ENCODE measurements at places on chromosomes 5 and 9. TPM values are rescaled to one million over a fixed set of nuclear protein-coding genes. Genes with fewer than 3 reads are reported as not detected.

HTR4 gene
- total RNA-seq, result 0.27 TPM

DNA sequence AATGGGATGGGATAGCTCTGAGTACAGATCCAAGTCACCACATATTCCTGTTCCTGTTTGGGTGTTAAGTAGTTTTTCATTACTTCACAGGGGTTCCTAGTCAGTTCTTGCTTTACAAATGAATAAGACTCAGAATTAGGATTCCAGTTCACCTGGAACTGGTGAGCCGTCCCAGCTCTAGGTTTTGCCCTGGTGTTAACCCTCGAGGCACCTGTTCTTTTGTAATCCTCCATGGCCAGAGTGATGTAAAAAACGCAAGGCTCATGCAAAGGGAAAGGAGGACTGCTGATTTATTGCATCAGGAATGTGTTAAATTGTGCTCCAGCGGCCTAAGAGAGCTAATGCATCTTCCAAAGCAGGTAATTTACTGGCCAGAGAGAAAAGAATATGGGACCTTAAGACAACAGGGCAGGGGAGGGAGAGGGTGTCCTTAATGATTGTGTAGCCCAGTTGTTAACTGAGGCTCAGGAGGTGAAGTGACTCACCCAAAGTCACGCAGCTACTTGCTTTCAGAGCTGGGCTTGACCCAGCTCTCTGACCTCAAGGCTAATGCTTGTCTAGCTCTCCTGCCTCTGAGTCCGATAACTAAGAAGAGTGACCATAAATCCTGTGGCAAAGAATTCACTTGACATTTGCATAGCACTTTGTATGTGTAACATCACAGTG lies 70.5 kb downstream of the DMRT2 start:
- peaks cover 5% of the 10 kb centered on the region for H3K4me1 ChIP-seq
- peaks cover 5% of the 10 kb centered on the region for H3K27me3 ChIP-seq
- no peaks in the 10 kb centered on the region for H3K36me3 ChIP-seq
- no peak overlapping the region for H3K27ac ChIP-seq

BHMT2 gene
- total RNA-seq, result not detected

DNA sequence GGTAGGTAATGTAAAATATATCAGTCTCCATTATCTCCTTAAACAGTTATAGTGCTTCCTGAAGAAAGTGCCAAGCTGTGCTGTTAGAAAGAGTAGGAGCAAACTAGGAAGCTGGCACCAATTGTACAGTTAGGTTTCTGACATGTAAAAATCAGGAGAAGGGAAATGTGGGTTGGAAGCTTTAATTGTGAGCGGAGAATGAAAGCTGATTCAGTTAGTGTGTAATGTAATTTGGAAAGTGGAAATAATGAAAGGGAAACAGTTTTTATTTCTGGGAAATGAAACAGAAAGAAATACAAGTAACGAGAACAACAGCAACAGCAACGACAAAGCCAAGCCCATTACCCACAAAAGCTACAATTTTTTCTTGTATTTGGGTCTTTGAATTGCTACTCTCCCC lies 48.8 kb upstream of the JAK2 start:
- no peak for DNase-seq
- no peaks in the 10 kb centered on the region for H3K36me3 ChIP-seq
- H3K4me1 ChIP-seq, result peaks cover 3% of the 10 kb centered on the region
- no peak overlapping the region for H3K27ac ChIP-seq

TNFSF15 gene
- total RNA-seq, result 12.2 TPM

CBY3 gene
- total RNA-seq, result not detected

DNA sequence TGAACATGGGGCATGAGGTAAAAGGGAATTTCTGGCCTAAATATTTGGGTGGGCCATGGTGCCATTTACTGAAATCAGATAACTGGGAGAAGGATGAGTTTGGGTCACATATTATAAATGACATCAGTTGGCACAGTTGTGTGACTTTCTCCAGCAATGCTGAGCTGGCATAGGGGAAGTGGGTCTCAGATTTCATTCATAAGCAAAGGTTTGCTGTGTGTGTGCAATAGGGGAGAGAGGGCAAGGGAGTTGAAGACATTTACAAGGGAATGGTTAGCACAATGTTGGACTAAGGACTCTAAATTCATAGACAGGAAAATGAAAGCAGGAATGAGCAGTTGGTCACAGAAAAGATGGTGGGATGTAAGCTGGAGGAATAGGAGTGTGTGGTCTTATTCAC lies 47.8 kb upstream of the KLF9 start:
- no peaks in the 10 kb centered on the region for H3K4me1 ChIP-seq
- H3K27ac ChIP-seq, result no peak overlapping the region
- H3K27me3 ChIP-seq, result no peaks in the 10 kb centered on the region
- H3K36me3 ChIP-seq, result no peaks in the 10 kb centered on the region
- no peak overlapping the region for H3K4me3 ChIP-seq

DNA sequence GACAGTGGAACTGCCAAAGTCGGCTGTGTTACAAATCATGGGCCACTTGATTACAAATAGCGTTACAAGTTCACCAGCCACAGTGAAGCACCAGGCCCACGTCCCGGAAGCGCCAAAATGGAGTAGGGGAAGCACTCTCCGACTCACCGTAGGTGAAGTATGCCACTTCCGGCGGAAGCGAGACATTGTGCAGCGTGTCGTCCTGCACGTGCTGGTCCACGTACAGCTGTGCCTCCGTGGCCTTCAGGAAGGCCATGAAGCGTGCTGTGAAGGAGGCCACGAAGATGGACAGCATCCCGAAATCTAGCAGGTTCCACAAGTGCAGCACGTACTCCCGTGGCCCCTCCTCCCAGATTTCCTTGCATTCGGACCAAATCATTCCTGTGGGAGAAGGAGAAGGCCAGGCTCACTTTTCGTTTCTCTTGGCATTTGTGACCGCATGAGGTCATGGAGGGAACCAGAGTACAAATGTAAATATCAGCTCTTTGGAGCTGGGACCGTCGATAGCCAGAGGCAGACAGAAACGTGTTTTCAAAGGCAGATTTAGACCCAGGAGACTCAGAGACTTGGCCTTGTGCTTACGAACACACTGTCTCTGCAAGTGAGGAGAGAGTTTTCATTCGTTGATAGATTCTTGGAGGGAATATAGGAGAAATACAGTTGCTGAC lies 58.7 kb upstream of the SMIM32 start:
- H3K4me1 ChIP-seq, result peaks cover 2% of the 10 kb centered on the region
- DNase-seq, result no peak
- no peak overlapping the region for H3K27ac ChIP-seq
- no peak overlapping the region for H3K4me3 ChIP-seq
- H3K36me3 ChIP-seq, result no peaks in the 10 kb centered on the region
- peaks cover 12% of the 10 kb centered on the region for H3K27me3 ChIP-seq

DNA sequence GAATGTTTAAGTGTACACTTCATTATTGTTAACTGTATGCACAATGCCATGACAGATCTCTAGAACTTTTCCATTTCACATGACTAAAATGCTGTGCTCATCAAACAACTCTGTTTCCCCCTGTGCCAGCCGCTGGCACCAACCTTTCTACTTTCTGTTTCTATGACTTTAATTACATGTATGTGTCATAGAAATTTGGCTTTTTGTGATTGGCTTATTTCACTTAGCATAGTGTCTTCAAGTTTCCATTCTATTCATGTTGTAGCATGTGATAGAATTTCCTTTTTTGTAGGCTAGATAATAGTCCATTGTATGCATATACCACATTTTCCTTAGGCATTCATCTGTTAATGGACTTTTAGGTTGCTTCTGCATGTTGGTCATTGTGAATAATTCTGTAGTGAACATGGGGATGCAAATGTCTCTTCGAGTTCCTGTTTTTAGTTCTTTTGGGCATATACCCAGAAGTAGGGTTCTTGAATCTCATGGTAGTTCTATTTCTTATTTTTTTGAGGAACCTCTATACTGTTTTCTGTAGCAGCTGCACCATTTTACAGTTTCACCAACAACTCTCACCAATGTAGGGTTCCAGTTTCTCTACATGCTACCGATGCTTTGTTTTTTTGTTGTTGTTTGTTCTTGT lies 184.4 kb upstream of the DMRT1 start:
- peaks cover 10% of the 10 kb centered on the region for H3K4me1 ChIP-seq
- H3K4me3 ChIP-seq, result no peak overlapping the region
- no peak for DNase-seq
- H3K36me3 ChIP-seq, result peaks cover 7% of the 10 kb centered on the region
- H3K27ac ChIP-seq, result no peak overlapping the region
- H3K27me3 ChIP-seq, result no peaks in the 10 kb centered on the region

- peaks cover 1% of the 10 kb centered on the region for H3K27me3 ChIP-seq
- no peak for DNase-seq
- no peak overlapping the region for H3K27ac ChIP-seq
- no peaks in the 10 kb centered on the region for H3K36me3 ChIP-seq
These were observed 180.7 kb upstream of the RAI14 start for GRCh38 chr5:34475249-34475966.

GRCh38 chr5:119404033-119404432 lies 48.2 kb downstream of the TNFAIP8 start:
- H3K36me3 ChIP-seq, result no peaks in the 10 kb centered on the region
- H3K4me3 ChIP-seq, result no peak overlapping the region
- peaks cover 7% of the 10 kb centered on the region for H3K27me3 ChIP-seq
- DNase-seq, result no peak

GRCh38 chr5:157269165-157269671 lies 3.3 kb downstream of the CYFIP2 start:
- no peak for DNase-seq
- H3K27me3 ChIP-seq, result peaks cover 3% of the 10 kb centered on the region
- peak overlapping the region; percentile 30 for H3K27ac ChIP-seq
- H3K4me3 ChIP-seq, result no peak overlapping the region
- H3K4me1 ChIP-seq, result peaks cover 45% of the 10 kb centered on the region

DNA sequence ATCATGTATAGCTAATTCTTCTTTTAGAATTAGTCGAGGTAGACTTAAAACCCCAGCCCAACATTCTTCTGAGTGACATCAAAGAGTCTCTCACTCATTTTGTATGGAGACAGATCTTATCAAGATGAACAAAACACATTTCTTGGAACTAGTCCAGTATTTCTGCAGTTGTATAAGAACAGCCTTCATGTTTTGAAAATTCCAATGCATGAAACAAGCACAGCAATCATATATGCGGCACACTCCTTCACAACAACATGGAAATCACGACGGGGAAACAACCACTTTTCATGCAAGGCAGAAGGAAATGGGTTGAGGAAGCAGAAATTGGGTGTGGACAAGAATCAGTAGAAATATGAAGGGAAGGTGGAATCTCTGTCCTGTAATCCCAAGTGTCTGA lies 113.8 kb downstream of the PLK2 start:
- no peak for DNase-seq
- H3K4me3 ChIP-seq, result no peak overlapping the region
- no peaks in the 10 kb centered on the region for H3K27me3 ChIP-seq
- no peaks in the 10 kb centered on the region for H3K36me3 ChIP-seq
- no peak overlapping the region for H3K27ac ChIP-seq
- peaks cover 14% of the 10 kb centered on the region for H3K4me1 ChIP-seq

FAM200C gene
- total RNA-seq, result 5.8 TPM

CRHBP gene
- total RNA-seq, result 5.3 TPM

CCDC152 gene
- not detected for total RNA-seq

DNA sequence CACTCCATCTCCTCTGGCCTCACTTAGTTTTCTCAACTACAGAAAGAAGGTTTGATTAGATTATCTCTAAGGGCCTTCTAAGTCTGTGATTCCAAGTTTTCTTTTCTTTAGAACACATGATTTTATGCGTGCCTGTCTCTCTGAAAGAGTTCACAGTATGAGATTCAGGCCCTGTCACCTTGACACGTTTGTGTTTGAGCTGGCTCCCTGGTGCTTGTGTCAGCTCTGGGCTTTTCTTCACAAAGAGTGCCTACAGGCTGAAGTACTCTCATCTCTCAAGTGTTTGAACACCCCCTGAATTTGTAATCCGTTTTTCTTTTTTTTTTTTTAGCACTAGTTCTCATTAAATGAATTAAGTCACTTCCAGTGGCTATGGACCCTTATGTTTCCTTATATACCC lies 306.9 kb upstream of the C9orf72 start:
- H3K36me3 ChIP-seq, result no peaks in the 10 kb centered on the region
- no peak for DNase-seq
- no peak overlapping the region for H3K27ac ChIP-seq
- H3K4me1 ChIP-seq, result no peaks in the 10 kb centered on the region
- H3K4me3 ChIP-seq, result no peak overlapping the region

DNA sequence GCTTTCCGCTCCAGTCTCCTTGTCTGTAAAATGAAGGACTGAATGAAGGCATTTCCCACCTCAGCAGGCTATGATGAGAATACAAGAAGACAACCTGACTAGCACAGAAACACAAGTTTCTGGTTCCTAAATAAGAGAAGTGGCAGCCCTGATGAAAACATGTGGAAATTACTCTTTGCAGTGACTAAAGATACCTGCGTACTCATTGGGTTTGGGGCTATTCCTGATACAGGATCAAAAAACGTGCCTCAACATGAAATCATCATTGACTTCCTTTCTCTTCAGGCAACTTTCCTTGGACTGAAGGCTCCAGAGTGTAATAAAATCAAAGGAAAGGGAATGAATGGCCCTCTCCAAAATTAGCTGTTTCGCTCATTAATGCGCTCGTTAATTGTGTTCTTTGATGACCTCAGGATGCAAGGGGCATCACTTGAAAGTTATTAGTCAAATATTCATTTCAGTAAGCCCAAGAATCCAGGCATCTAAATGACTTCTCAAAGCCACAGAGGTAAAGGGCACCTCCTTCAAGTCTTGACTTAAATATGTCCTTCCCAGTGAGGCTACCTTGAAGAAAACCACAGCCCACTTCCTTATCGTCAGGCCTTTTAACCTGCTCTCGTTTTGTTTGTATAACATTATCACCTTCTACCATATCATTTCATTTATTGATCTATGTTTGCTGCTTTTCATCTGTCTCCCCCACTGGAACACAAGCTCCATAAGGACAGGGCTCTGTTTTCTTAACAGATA lies 68.9 kb downstream of the RASEF start:
- H3K4me1 ChIP-seq, result peaks cover 26% of the 10 kb centered on the region
- peaks cover 2% of the 10 kb centered on the region for H3K36me3 ChIP-seq
- H3K4me3 ChIP-seq, result no peak overlapping the region
- DNase-seq, result no peak

DNA sequence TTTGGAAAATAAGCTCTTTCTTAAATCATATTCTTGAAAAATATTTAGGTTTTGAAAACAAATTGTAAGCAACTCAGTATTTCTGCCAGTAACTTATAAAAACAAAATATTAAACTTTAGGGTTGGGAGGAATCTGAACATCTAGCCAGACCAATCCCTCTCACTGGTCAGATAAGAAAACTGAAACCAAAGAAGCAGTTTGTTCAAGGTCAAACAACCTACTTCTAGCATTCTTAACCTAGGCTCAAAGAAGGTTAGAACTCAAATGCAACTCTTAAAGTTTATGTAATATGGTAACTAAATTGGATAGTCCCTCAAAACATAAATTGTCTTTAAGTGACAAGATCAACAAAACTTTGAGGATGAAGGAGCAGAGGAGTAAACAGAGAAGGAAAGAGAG lies 374.9 kb upstream of the TNC start:
- H3K27me3 ChIP-seq, result no peaks in the 10 kb centered on the region
- H3K36me3 ChIP-seq, result no peaks in the 10 kb centered on the region
- DNase-seq, result no peak
- no peak overlapping the region for H3K27ac ChIP-seq
- H3K4me3 ChIP-seq, result no peak overlapping the region
- H3K4me1 ChIP-seq, result peaks cover 21% of the 10 kb centered on the region

PCDHGB2 gene
- total RNA-seq, result 0.86 TPM

GRCh38 chr5:32586276-32586599 lies 881 bp downstream of the SUB1 start:
- peak overlapping the region; percentile 86 for H3K4me3 ChIP-seq
- DNase-seq, result no peak
- peaks cover 14% of the 10 kb centered on the region for H3K4me1 ChIP-seq
- H3K27me3 ChIP-seq, result no peaks in the 10 kb centered on the region
- H3K36me3 ChIP-seq, result peaks cover 8% of the 10 kb centered on the region

- peaks cover 6% of the 10 kb centered on the region for H3K36me3 ChIP-seq
- H3K27ac ChIP-seq, result peak overlapping the region; percentile 43
- DNase-seq, result peak; percentile 80
- no peaks in the 10 kb centered on the region for H3K27me3 ChIP-seq
These were observed 42.8 kb downstream of the CAMSAP1 start for GRCh38 chr9:135864447-135865049.
